Smooth muscle cell of the umbilical artery (primary cell): ENCODE measurements at places on chromosomes 1 and 21. TPM values are rescaled to one million over a fixed set of nuclear protein-coding genes. Genes with fewer than 3 reads are reported as not detected.

ITLN2 gene
- total RNA-seq = not detected in 2 replicates

HAO2 gene
- not detected in 2 replicates for total RNA-seq

PCAT6 gene
- 0.78 and 0.89 TPM in 2 replicates for total RNA-seq

HTR6 gene
- not detected in 2 replicates for total RNA-seq

PLA2G2D gene
- not detected in 2 replicates for total RNA-seq

OR2M5 gene
- total RNA-seq = not detected in 2 replicates

FBXO2 gene
- total RNA-seq = 1.6 and 3.6 TPM in 2 replicates

S100A12 gene
- total RNA-seq = not detected in 2 replicates

SMIM1 gene
- total RNA-seq = 1.2 and 7.4 TPM in 2 replicates

KCNN3 gene
- under 0.01 and 0.32 TPM in 2 replicates for total RNA-seq

C1orf52 gene
- 23.5 and 29.8 TPM in 2 replicates for total RNA-seq

OR10Z1 gene
- total RNA-seq = not detected in 2 replicates

CCDC17 gene
- total RNA-seq = 0.30 and 0.78 TPM in 2 replicates

CFAP74 gene
- not detected in 2 replicates for total RNA-seq

COL11A1 gene
- total RNA-seq = 346 and 376 TPM in 2 replicates

EPHB2 gene
- total RNA-seq = 37.7 and 58.8 TPM in 2 replicates

SPRR2B gene
- total RNA-seq = not detected in 2 replicates

PTGS2 gene
- total RNA-seq = 162 and 334 TPM in 2 replicates

BARHL2 gene
- not detected in 2 replicates for total RNA-seq

CFAP298 gene
- 21.1 and 25.4 TPM in 2 replicates for total RNA-seq

DR1 gene
- total RNA-seq = 40.4 and 54.6 TPM in 2 replicates

CELA2B gene
- total RNA-seq = not detected in 2 replicates

PDPN gene
- 0.30 TPM in 1 of 2 replicates, not detected in the other for total RNA-seq

BTG2 gene
- 14.6 and 17.5 TPM in 2 replicates for total RNA-seq

YOD1 gene
- 8.6 and 11.8 TPM in 2 replicates for total RNA-seq

HSF2BP gene
- total RNA-seq = 2.0 and 3.6 TPM in 2 replicates

FAM43B gene
- 0.09 TPM in 1 of 2 replicates, not detected in the other for total RNA-seq

CAMK1G gene
- total RNA-seq = 4.2 and 13.1 TPM in 2 replicates

MMP23B gene
- total RNA-seq = 17.6 and 23.2 TPM in 2 replicates

GUK1 gene
- 252 and 379 TPM in 2 replicates for total RNA-seq

HEYL gene
- under 0.01 TPM in 1 of 2 replicates, not detected in the other for total RNA-seq

SETDB1 gene
- total RNA-seq = 27.9 and 31.2 TPM in 2 replicates

ZMYM4 gene
- total RNA-seq = 33.0 and 43.8 TPM in 2 replicates

TRIM63 gene
- not detected in 2 replicates for total RNA-seq

SPRR5 gene
- not detected in 2 replicates for total RNA-seq

TDRD10 gene
- total RNA-seq = not detected in 2 replicates

CSF1 gene
- total RNA-seq = 85.8 and 90.6 TPM in 2 replicates

WRAP73 gene
- 15.7 and 19.2 TPM in 2 replicates for total RNA-seq

SGIP1 gene
- 4.4 and 5.6 TPM in 2 replicates for total RNA-seq

CD247 gene
- total RNA-seq = not detected in 2 replicates

SLAMF8 gene
- total RNA-seq = not detected in 2 replicates

CFHR4 gene
- not detected in 2 replicates for total RNA-seq

OR6N1 gene
- total RNA-seq = not detected in 2 replicates

OR2T3 gene
- total RNA-seq = not detected in 2 replicates

SLAMF6 gene
- not detected in 2 replicates for total RNA-seq

AKNAD1 gene
- not detected in 2 replicates for total RNA-seq

FNDC10 gene
- 2.1 and 2.6 TPM in 2 replicates for total RNA-seq
